ENCODE measurements at places on chromosomes 4 and X. TPM values are rescaled to one million over a fixed set of nuclear protein-coding genes. Genes with fewer than 3 reads are reported as not detected.

- H3K4me1 ChIP-seq: no peaks in the 10 kb centered on the region
- no peak overlapping the region for H3K4me3 ChIP-seq
- no peak for DNase-seq
- no peaks in the 10 kb centered on the region for H3K36me3 ChIP-seq
- no peaks in the 10 kb centered on the region for H3K27me3 ChIP-seq
- no peak overlapping the region for H3K27ac ChIP-seq
Observed at GRCh38 chr4:65651751-65652150, 18.5 kb downstream of the EPHA5 start.

Gene JAKMIP1
- total RNA-seq: 0.14 TPM

Gene POU3F4
- not detected for total RNA-seq

- H3K27me3 ChIP-seq: no peaks in the 10 kb centered on the region
- H3K4me3 ChIP-seq: no peak overlapping the region
- DNase-seq: no peak
- no peaks in the 10 kb centered on the region for H3K36me3 ChIP-seq
- H3K27ac ChIP-seq: no peak overlapping the region
Observed at GRCh38 chrX:2242326-2242725, 258.4 kb downstream of the DHRSX start.

Gene ARAP2
- total RNA-seq: 4.8 TPM
